ENCODE measurements at places on chromosomes 7 and 10. TPM values are rescaled to one million over a fixed set of nuclear protein-coding genes. Genes with fewer than 3 reads are reported as not detected.
A peak's percentile ranks its signal among the peaks of the same experiment; 100 is the strongest.

DNA sequence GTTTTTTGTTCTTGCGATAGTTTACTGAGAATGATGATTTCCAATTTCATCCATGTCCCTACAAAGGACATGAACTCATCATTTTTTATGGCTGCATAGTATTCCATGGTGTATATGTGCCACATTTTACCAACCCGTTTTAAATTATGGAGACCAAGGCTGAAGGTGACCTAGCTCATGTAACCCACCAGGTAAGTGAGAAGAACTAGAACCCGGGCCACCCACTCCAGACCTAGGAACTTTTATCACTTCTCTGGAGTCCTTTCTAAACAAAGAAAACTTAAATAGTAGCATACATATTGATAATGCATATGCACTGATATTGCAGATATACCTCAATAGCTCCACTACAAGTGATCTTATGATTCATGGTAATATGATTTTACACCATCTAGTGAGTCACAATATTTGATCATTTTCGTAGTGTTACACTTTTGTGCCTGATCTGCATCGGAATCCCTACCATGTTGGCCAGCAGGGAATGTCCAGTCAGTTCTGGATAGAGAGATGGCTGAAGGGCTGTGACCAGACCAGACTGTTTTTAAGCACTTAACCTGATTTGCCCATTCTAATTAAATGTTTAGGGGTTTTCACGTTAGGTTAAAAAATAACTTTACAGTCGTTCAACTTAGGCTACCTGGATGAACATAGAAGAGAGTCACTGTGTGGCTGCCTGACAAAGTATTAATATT, 15.2 kb downstream of the CUZD1 start:
- no peak for DNase-seq
- H3K4me1 ChIP-seq, result peaks cover 3% of the 10 kb centered on the region
- no peaks in the 10 kb centered on the region for H3K27me3 ChIP-seq
- no peak overlapping the region for H3K27ac ChIP-seq

ANKRD61 gene
- total RNA-seq, result 0.15 TPM

- no peak overlapping the region for H3K27ac ChIP-seq
- H3K27me3 ChIP-seq, result no peaks in the 10 kb centered on the region
- H3K4me1 ChIP-seq, result peaks cover 12% of the 10 kb centered on the region
These were observed 64.8 kb downstream of the PWWP2B start for GRCh38 chr10:132461683-132462231.

ITIH2 gene
- not detected for total RNA-seq

OPN1SW gene
- not detected for total RNA-seq

GRCh38 chr10:30088178-30088577, 28.8 kb upstream of the JCAD start:
- DNase-seq, result no peak
- H3K27me3 ChIP-seq, result no peaks in the 10 kb centered on the region
- H3K36me3 ChIP-seq, result no peaks in the 10 kb centered on the region

GRCh38 chr10:71527135-71527534, 130.4 kb downstream of the CDH23 start:
- no peak for DNase-seq
- H3K4me3 ChIP-seq, result no peak overlapping the region
- no peaks in the 10 kb centered on the region for H3K27me3 ChIP-seq
- no peaks in the 10 kb centered on the region for H3K36me3 ChIP-seq
- H3K4me1 ChIP-seq, result no peaks in the 10 kb centered on the region

TRIL gene
- 5.2 TPM for total RNA-seq

DNA sequence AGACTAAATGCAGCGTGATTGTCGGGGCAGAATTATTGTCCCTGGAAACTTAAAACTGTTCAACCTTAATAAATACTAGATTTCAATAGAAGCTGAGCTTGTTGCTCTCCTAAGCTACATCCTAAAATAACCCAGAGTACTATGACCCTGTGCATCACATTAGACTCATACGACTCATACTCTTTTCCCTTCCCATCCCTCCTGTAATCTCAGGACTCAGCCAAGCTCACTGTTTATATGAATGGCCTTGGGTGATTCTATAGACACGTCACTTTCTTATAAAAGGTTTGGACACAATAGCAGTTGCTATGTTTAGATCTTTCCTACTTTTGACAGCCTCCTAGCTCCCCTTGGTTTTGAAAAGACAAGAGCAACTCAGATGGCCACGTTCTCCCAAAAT, 17.2 kb downstream of the TCF7L2 start:
- H3K36me3 ChIP-seq, result no peaks in the 10 kb centered on the region
- peak overlapping the region; percentile 27 for H3K27ac ChIP-seq

RTKN2 gene
- total RNA-seq, result 1.2 TPM

MYO3A gene
- total RNA-seq, result 5.9 TPM

OPN4 gene
- total RNA-seq, result not detected

PRR15 gene
- 4.9 TPM for total RNA-seq

GRCh38 chr10:125164421-125164820, 4.1 kb upstream of the CTBP2 start:
- H3K4me1 ChIP-seq, result peaks cover 6% of the 10 kb centered on the region
- DNase-seq, result no peak
- no peak overlapping the region for H3K4me3 ChIP-seq
- no peak overlapping the region for H3K27ac ChIP-seq
- H3K27me3 ChIP-seq, result no peaks in the 10 kb centered on the region

DNA sequence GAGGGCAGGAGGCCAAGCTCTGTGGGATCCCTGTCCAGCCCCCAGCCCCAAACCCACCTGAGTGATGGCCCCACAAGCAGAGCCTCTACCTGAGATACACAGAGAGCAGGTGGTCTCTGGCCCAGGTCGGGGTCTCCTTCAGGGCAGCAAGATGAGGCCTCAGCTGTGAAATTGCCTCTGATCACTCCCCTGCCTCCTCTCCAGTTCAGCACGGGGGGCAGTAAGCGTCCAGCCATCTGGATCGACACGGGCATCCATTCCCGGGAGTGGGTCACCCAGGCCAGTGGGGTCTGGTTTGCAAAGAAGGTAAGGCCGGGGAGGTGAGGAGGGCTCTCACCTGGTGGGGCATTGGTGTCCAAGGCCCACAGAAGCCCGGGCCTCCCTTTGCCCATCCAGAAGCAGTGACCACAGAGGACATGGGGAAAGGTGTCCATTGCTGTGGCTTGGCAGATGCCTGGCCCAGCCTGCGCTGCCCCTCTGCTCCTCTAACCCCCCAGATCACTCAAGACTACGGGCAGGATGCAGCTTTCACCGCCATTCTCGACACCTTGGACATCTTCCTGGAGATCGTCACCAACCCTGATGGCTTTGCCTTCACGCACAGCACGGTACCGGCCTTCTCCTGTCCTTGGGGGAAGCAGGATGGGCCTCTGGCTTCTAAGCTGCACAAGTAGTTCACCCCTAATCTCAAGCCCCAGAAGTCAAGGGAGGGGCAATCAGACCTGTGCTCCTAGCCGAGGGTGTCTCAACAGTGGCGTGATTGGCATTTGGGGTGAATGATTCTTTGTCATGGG, 3.1 kb downstream of the CPA1 start:
- no peaks in the 10 kb centered on the region for H3K27me3 ChIP-seq

HOXA5 gene
- total RNA-seq, result not detected

- no peak overlapping the region for H3K27ac ChIP-seq
- DNase-seq, result no peak
- no peak overlapping the region for H3K4me3 ChIP-seq
- H3K4me1 ChIP-seq, result no peaks in the 10 kb centered on the region
- no peaks in the 10 kb centered on the region for H3K27me3 ChIP-seq
These were observed 186.5 kb upstream of the BET1 start for GRCh38 chr7:94190599-94191061.

GRCh38 chr10:130770018-130770630, 541.4 kb downstream of the TCERG1L start:
- no peaks in the 10 kb centered on the region for H3K36me3 ChIP-seq
- H3K27ac ChIP-seq, result no peak overlapping the region
- H3K4me3 ChIP-seq, result no peak overlapping the region
- DNase-seq, result no peak

DNA sequence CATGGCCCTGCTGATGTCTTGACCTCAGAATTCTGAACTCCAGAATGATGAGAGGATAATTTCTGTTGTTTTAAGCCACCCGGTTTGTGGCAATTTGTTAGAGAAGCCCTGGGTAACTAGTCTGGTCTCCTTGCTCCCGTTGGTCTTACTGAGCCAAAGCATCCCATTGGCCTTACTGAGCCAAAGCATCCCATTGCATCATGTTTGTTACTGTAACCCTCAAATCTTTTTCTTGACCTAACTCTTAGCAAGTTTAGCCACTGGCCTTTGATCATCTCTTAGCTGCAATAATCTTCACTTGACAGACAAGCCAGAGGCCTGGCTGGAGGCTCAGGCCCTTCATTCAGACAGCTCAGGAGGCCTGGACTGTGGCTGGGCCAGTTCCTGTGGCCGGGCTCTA, 21.8 kb downstream of the TBXAS1 start:
- H3K4me1 ChIP-seq, result peaks cover 9% of the 10 kb centered on the region
- no peaks in the 10 kb centered on the region for H3K27me3 ChIP-seq
- no peaks in the 10 kb centered on the region for H3K36me3 ChIP-seq
- H3K4me3 ChIP-seq, result no peak overlapping the region
- no peak for DNase-seq

GRCh38 chr10:48505394-48506112, 99.3 kb downstream of the ARHGAP22 start:
- DNase-seq, result no peak
- H3K27ac ChIP-seq, result no peak overlapping the region
- no peaks in the 10 kb centered on the region for H3K36me3 ChIP-seq
- no peak overlapping the region for H3K4me3 ChIP-seq
- peaks cover 14% of the 10 kb centered on the region for H3K4me1 ChIP-seq
- no peaks in the 10 kb centered on the region for H3K27me3 ChIP-seq

MCM10 gene
- 4.8 TPM for total RNA-seq

CRYGN gene
- 1.3 TPM for total RNA-seq

GRCh38 chr7:40429826-40430225, 295.0 kb downstream of the SUGCT start:
- no peak for DNase-seq
- no peak overlapping the region for H3K4me3 ChIP-seq
- H3K4me1 ChIP-seq, result no peaks in the 10 kb centered on the region
- no peak overlapping the region for H3K27ac ChIP-seq

- no peaks in the 10 kb centered on the region for H3K4me1 ChIP-seq
- H3K27me3 ChIP-seq, result peaks cover 7% of the 10 kb centered on the region
- H3K36me3 ChIP-seq, result no peaks in the 10 kb centered on the region
These were observed 105.6 kb downstream of the APBB1IP start for GRCh38 chr10:26543567-26544306.

- no peak overlapping the region for H3K27ac ChIP-seq
- H3K4me1 ChIP-seq, result no peaks in the 10 kb centered on the region
- DNase-seq, result no peak
- no peak overlapping the region for H3K4me3 ChIP-seq
These were observed 16.7 kb upstream of the FGL2 start for GRCh38 chr7:77216181-77216845.

DNA sequence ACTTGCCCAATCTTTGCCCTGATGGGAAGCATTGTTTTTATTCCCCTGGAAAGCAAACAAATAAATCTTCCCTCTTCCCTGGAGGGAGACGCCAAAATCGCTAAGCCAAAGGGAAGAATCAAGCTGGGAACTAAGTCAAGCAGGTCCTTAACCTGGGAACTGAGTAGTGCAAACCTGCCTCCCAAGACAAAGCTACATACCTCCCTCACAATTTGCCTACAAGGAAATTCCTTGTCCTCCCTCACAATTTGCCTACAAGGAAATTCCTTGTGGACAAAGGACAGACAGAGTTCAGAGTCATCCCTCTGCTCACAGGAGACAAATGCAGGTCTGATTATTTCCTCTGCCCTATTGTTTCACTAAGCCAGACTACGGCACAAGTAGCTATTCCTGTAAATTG, 50.5 kb downstream of the SPOCK2 start:
- H3K27ac ChIP-seq, result no peak overlapping the region
- no peaks in the 10 kb centered on the region for H3K36me3 ChIP-seq
- no peaks in the 10 kb centered on the region for H3K27me3 ChIP-seq
- no peak for DNase-seq
- no peak overlapping the region for H3K4me3 ChIP-seq
